ENCODE measurements at places on chromosomes 5 and 9.
A peak's percentile ranks its signal among the peaks of the same experiment; 100 is the strongest.

DNA sequence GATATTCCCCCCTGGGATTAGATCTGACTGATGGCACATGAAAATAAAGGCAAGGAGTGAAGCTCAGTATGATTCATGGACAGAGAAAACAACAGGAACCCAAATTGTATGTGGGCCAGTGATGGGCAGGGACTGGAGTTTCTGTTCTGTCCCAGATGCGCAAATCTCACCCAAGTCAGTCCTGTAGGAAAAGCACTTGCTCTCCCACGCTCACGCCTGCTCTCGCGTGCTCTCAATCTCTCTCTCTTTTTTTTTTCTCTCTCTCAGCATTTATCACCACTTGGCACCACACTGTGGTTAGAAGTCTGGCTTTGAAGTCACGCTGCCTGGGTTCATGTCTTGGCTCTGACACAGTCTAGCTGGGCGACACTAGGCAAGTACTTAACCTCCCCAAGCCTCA lies 106.5 kb upstream of the LRRTM2 start:
- DNase-seq, result no peak

DNA sequence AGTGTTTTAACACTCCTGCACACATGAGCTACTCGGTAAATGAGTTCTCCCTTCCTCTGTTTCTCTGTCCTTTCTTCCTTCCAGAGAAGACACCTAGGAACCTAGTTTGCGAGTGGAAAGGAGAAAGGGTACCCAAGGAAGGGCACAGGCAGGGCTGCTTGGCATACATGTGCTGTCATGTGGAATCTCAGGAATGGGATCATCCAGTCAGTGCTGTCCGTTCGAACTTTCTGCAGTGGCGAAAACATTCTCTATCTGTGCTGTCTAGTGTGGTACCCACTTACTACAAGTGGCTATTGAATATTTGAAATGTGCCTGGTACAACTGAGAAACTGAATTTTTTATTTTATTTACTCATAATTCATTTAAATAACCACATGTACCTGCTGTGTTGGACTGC lies 28.0 kb downstream of the NLN start:
- no peak for DNase-seq

GRCh38 chr5:170315154-170315553 lies 17.6 kb upstream of the LCP2 start:
- DNase-seq, result no peak

DNA sequence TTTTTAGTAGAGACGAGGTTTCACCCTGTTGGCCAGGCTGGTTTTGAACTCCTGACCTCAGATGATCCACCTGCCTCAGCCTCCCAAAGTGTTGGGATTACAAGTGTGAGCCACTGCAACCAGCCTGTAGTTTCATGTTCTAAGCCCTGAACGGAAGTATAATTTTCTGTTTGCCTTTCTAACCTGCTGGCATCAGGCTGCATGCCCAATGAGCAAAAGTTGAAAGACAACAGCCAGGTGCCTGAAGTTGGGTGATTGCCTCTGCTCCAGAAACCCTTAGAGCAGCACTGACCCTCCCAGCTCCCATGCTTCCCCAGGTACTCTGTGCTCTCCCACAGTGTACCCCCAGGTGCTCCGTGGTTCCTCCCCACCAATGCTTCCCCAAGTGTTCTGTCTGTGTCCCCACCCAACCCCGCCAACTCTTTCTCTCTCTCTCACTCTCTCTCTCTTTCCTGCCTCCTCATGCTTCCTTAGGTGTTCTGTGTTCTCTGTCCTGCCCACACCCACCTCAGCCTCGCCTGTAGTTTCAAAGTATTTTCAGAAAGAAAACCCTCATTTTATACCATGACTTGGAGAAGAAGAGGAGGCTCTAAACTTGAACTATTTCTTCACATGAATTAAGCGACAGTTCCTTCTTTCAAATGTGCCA lies 145.3 kb downstream of the SNCAIP start:
- DNase-seq, result no peak

- DNase-seq, result no peak
These were observed 6.5 kb upstream of the FBXO10 start for GRCh38 chr9:37582548-37583157.

- DNase-seq, result no peak
These were observed 34.1 kb upstream of the TRMT10B start for GRCh38 chr9:37719526-37719925.

DNA sequence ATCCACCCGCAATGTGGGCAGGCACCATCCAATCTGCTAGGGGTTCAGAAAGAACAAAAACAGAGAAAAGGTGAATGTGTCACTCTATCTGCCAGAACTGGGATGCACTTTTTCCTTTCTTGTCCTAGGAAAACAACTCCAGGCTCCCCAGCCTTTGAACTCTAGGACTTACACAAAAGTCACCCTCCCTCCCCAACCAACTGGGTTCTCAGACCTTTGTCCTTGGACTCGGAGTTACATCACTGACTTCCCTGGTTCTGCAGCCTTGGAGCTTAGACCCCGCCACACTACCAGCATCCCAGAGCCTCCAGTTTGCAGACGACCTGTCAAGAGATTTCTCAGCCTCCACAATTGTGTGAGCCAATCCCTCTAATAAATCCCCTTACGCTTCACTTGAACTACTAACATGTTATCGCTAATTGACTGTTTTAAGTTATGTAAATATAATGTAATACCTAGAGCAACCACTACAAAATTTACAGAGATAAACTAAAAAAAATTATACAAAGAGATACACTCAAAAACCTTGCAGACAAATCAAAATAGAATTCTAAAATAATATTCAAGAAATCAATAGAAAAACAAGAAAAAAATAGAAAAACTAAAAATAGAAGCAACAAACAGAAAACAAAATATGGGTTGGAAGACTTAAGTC lies 5.3 kb upstream of the UBLCP1 start:
- no peak for DNase-seq

- DNase-seq, result no peak
These were observed 7.2 kb downstream of the GAPT start for GRCh38 chr5:58498340-58498942.

GRCh38 chr9:130341839-130342713 lies 76.5 kb downstream of the HMCN2 start:
- DNase-seq, result no peak

- DNase-seq, result no peak
These were observed 311.0 kb downstream of the TMEM167A start for GRCh38 chr5:82766206-82766605.

- DNase-seq, result no peak
These were observed 172.8 kb downstream of the ERCC6L2 start for GRCh38 chr9:96048104-96048955.

- no peak for DNase-seq
These were observed 33.4 kb downstream of the ARHGAP26 start for GRCh38 chr5:142803428-142804125.

- no peak for DNase-seq
These were observed 59.2 kb downstream of the SYK start for GRCh38 chr9:90860826-90861225.

- DNase-seq, result no peak
These were observed 75.0 kb upstream of the RAD23B start for GRCh38 chr9:107208121-107208520.

DNA sequence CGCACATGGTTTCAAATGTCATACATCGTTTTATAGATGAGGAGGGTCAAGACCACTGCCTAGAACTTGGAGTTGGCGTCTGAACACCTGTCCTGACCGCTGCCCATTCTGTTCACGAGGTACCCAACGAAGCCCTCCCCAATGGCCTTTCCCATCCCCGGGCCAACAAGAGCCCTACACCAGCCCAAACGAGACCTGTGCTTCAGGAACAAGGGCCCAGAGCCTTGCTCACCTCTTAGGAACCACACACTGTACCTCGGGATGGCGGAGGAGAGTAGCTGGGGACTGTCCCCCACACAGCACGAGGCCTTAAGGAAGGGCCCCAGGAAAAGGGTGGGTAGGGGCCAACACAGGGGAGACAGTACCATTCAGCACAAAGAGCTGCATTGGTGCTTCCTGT lies 3.0 kb downstream of the SURF6 start:
- no peak for DNase-seq

DNA sequence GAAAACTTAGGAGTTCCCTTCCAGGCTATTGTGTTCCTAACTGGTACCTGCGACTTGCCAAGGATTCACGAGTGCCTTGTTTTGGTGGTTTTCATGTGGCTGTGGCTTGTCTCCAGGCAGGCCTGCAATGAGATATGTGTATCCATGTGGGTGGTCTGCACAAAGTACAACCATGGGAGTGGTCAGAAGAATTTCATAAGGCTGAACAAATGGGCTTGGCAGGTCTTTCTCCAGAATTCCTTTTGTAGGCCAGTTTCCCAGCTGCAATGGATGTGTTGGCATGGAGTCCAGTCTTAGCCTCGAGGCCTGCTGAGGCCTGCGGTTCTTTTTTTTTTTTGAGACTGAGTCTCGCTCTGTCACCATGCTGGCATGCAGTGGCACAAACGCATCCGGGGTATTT lies 28.8 kb upstream of the MELK start:
- DNase-seq, result no peak

DNA sequence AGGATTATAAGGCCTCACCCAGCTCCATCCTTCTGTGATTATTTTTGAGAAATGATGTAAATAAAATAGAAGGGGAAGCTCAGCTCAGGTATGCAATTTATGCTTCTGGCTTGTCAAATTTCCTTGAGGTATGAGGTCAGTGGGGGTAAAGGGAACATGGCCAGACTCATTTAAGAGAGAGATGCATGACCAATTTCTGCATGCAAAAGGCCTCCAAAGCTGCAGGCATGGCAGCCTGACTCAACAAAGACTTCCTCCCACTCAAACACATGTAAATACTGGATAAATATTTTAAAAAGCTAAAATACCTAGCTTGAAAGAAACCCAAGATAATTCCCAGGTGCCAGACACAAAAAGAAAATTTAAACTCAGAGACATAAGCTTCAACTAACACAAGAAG lies 101.4 kb upstream of the SLC1A3 start:
- DNase-seq, result no peak

DNA sequence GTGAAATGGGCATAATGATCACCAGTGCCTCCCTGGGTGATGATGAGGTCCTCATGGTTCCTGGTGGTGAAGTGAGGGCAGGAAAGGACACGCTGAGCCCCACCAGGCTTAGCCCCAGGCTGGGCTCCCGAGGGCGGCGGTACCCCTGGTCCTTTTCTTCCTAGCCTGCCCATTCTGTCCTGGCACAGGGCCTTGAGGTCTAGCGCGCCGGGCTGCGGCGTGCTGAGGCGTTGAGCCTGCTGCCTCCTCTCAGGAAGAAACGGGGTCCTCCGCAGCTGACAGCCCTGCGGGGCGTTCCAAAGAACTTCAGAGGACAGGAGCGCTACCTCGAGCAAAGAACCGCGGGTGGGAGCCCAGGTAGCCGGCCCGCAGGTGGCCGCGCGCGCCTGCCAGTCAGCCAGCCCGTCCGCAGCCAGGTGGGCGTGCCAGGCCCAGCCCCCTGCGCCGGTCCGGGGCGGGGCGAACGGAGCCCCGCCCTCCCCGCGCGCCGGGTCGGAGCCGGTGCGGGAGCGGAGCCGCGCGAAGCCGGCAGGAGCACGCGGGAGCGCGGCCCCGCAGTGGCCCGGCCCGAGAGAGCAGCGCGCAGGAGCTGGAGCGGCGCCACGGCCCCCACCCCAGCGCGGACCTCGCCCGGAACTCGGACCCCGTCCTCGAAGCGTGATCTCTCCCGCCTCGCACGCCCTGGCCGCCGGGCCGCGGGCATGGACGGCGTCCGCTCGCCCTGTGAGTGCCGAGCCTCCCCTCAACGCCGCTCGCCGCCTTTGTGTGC lies at the start of gene WNK2:
WNK2 (plus strand) TSS at position 477 of the 769 bp plus-strand sequence. CDS start 791 bp downstream, outside the sequence.
- DNase-seq, result peak; percentile 29

DNA sequence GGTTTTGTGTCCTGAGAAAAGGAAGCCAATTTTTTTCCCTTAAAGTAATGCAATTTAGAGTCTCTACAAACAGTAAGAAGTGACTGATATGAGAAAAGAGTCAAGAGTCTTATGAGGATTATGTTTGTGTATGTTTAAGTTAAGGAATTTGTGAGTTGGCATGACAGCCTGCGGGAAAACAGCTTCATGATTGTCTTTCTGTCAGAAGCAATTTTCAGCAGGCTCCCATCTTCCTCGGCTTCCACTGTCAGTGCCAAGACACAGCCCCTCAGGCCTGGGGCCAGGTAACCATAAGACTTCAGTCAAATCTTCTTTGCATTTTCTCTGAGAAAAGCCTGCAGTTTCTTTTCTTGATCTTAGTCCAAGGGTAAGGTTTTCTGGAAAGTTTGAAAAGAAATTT lies 17.0 kb upstream of the SELENOP start:
- DNase-seq, result no peak

- DNase-seq, result no peak
These were observed 453.2 kb downstream of the TUSC1 start for GRCh38 chr9:25224996-25225395.

DNA sequence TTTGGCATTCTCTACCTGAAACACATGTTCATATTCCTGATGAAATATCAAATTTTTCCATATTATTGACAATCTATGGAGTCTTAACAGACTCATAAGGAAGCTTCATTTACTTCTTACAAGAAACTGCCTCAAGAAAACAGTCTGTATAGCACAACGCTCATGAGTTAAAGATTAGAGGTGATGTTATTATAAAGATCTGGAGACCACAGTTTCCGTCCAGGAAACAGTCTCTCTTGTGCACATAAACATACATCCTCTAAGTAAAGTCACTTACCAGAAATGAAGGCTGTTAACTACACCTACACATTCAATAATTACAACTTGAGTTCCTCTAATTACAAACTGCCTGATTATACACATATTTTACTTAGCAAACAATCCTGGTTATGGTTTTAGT lies 86.9 kb downstream of the RAPGEF6 start:
- DNase-seq, result no peak

- DNase-seq, result no peak
These were observed 6.5 kb downstream of the SH3PXD2B start for GRCh38 chr5:172447646-172448365.

DNA sequence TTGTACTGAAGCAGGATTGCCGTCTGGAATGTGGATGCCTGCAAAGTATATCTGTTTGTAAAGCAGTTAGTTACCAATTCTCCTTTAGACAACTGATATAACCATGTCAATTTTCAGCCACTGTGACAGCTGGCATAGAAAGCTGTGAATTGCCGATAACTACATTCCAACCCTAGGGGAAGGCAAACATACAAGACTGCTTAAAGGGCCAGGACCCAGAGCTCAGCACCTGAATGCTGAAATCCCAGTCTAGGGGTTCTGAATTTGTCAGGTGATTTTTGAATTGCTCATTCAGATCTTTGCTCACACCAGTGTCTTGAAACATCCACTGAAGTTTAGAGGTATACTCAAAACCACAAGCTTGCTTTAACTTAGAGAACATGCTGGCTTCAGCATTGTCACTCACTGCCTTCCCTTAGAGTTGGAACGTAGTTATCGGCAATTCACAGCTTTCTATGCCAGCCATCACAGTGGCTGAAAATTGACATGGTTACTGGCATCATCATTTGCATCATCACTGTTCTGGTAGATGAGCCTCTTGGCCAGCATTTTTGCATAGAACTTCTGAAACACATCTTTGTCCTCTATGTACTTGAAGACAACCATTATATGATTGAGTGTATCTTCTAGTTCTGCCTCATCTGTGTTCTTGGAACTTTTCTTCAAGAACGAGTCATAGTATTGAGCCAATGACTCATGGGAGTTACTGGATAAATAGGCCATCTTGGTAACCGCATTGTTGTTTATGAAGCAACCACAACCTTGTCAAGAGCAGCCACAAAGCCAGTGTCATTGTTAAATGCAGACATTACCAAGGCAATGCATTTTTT lies 82.1 kb downstream of the CCDC192 start:
- no peak for DNase-seq

- no peak for DNase-seq
These were observed 524.7 kb downstream of the SPATA31D1 start for GRCh38 chr9:82513242-82513751.

GRCh38 chr9:91378695-91379127 lies 17.0 kb upstream of the AUH start:
- no peak for DNase-seq

Data from T follicular helper cell (primary cell).